ENCODE measurements at places on chromosomes 13 and 19.

DNA sequence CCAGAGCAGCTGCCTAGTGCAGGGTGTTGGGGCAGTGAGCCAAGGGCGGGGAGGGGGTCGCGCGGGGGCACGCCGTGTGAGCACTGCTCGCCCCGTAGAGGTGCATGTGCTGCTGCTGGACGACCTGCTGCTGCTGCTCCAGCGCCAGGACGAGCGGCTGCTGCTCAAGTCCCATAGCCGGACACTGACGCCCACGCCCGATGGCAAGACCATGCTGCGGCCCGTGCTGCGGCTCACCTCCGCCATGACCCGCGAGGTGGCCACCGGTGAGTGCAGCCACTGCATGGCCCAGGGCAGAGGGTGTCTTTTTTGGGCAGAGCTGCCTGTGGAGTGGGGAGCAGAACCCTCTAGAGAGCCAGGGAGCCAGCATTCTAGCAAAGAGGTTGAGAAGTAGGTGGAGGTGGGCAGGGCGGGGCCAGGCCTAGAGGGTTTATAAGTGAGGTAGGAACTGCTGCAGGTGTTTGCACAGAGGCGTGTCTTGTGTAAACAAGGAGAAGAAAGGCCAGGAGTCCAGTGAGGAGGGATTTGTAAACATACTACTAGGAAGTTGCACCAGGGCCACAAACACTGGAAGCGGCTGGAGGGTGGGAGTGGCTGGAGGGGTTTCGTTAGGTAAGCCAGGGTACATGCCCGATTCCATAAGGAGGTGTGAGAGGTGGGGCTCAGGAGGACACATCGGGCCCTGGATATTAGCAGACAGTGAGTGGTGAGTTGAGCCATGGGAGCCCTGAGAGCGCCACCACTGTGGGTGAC, 21.3 kb downstream of the ARHGEF1 start:
- peak; percentile 91 for DNase-seq

DNA sequence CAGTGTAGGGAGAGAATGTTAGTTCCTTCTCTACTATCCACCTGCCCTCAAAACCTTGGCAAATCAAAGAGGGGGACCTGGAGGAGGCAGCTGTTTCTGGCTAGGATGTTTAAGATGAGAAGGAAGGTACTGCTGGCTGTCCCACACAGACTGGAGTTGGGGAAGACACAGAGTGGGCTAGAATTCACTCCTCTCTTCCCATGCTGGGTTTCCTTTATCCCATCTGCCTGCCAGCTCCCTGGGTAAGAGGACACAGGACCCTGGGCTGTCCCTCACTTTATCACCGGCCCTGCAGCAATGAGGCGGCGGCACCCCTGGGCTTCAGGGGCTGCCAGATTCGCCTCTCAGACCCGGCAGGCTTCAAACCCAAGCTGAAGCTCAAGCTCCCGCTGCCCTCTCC, 69.5 kb downstream of the KLF2 start:
- DNase-seq, result no peak

DNA sequence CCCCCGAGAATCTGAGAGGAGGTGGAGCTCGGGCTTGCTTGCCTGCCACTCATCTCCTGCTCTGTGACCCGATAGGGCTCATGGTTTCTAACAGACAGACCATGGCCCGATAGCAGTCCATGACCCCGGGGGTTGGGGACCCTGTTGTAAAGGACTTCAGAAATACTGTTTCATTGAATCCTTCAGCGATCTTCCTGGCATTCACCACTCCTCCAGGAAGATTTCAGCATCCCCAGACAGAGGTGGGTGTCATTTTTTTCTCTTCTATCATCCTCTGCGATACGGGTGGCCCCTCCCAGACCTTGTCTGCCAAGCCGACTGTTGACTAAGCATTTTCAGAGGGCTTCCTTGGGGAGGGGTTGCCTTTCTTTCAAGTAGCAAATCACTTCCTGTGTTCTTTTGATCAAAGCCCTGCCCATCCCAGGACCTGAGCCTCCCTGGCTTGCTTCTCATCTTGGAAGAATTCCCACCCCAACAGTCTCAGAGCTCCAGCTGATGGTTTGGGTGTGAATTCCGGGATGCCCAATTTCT, 1.7 kb downstream of the MYO1F start:
- DNase-seq, result no peak

DNA sequence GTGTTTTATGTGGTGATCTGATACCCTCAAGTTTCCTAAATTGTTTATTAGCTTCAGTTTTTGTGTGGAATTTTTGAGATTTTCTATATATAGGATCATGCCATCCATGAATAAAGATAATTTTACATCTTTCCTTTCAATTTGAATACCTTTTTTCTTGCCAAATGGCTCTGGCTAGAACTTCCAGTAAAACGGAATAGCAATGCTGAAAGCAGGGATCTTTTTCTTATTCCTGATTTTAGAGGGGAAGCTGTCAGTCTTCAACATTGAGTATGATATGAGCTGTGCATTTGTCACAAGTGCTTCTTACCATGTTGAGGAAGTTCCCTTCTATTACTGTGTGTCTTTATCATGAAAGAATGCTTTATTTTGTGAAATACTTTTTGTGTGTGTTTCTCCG, 618.8 kb downstream of the FGF9 start:
- DNase-seq, result no peak

DNA sequence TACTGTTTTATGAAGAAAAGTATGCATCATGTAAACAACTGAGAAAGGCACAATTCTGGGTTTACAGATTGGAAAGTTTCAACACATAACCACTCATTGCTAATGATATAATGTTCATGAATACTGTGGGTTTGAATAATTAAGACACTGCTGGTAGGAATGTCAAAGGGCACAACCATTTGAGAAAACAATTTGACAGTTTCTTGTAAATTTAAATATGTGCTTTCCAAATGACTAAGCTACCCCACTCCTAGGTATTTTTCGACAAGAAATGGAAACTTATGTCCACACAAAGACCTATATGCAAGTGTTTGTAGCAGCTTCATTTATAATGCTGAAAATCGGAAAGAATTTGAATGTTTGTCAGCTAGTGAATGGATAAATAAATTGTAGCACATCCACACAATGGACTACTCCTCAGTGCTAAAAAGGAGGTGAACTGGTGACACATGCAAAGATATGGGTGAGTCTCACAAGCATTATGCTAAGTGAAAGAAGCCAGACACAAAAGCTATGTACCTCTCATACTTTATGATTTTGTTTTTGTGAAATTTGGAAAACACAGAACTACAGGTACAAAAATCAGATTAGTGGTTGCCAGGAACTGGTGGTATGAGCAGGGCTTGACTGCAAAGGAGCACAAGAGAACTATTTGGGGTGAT, 44.8 kb upstream of the FLT1 start:
- DNase-seq, result no peak

- DNase-seq, result no peak
Observed at GRCh38 chr13:73954808-73955207, 179.4 kb downstream of the KLF12 start.

DNA sequence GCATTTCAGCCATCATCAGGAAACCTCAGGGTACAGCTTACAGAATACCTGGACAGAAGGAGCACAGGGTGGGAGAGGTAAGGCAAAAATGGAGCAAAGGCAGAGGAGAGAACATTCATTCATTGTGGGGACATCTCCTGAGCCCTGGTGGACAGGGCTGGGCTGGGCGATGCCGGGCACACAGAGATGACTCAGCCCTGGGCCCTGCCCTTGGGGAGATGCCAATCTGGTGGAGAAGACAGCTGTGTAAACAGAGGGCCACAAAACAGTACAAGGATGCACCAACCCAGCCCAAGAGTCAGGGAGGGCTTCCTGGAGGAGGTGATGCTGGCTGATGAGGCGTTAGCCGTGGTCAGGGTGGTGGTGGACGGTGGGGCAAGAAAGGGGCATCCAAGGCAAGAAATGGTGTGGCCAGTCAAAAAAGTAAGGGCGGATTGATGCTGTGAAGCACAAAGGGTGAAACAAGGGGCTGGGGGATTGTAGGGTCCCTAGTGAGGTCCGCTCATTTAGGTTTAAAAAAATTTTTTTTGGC, 3.6 kb upstream of the HAS1 start:
- DNase-seq, result no peak

DNA sequence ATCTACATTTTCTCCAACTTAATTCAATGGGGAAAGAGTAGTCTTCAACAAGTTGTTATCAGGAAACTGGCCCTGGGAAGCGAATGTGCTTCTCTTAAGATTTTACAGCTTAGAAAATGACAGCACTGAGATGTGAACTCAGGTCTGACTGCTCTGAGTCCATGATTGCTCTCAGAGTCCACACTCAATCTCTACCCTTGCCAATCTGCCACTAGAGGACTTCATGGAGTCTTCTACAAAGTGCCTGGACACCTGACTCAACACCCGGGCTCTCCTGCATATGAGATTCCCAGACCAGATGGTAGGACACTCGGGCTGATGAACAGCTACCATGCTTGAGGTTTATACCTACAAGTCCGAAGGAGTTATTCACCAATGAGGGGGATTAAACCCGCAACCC, 74.8 kb downstream of the ABCC4 start:
- no peak for DNase-seq

DNA sequence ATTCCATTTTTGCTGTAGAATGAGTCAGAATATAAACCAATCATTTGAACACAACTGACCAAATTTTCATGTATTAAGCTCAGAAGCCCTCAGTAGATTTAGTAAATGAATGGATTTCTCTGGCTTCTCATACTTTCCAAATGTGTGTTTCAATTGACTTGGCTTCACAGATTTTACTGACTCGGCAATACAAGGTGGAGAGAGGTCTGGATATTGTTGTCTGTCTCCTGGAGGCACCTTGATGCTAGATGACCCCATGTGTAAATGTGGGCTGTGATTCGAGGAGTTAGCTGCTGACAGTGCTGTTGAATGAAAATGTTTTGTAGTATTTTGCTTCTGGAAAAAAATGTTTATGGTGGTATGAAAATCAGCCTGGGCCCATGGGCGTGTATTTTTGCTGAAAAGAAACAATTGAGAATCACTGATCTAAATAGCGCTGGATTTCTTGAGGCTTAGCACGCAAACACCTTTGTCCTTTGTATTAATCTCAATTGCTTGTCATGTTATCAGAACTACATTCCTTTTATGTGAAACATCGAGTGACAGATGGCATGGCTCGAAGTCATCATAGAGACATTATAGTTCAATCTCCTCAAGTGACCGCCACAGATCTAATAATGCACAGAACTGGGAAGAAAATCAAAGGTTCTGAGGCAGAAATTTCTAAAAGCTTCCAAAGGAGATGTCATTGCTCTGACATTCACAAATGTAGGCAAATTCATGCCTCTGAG, 41.2 kb upstream of the UBAC2 start:
- no peak for DNase-seq

- DNase-seq, result no peak
Observed at GRCh38 chr19:35908010-35908441, at the start of gene TYROBP. Gene TYROBP (minus strand): TSS chr19:35908295. CDS start chr19:35908228, 67 bp downstream.

- DNase-seq, result no peak
Observed at GRCh38 chr13:30819136-30819888, 84.0 kb downstream of the ALOX5AP start.

Data from NCI-H1417 (cell line).